Smooth muscle cell of trachea (primary cell): ENCODE measurements at places on chromosomes 3 and 15. TPM values are rescaled to one million over a fixed set of nuclear protein-coding genes. Genes with fewer than 3 reads are reported as not detected.

The FBN1 gene
- 887 and 1,012 TPM in 2 replicates for total RNA-seq

The NLGN1 gene
- 1.0 and 3.3 TPM in 2 replicates for total RNA-seq

The MAPKBP1 gene
- total RNA-seq = 24.3 and 24.9 TPM in 2 replicates

The IQCB1 gene
- total RNA-seq = 6.1 and 18.2 TPM in 2 replicates

The USP50 gene
- 0.29 TPM in 1 of 2 replicates, not detected in the other for total RNA-seq

The SPATA12 gene
- total RNA-seq = under 0.01 and 0.15 TPM in 2 replicates

The UBA7 gene
- 46.7 and 92.1 TPM in 2 replicates for total RNA-seq

The DHX36 gene
- 43.3 and 65.5 TPM in 2 replicates for total RNA-seq
